ENCODE measurements at places on chromosomes 6 and 20.

- DNase-seq = no peak
These were observed 108.0 kb downstream of the SNX5 start for GRCh38 chr20:17860301-17861197.

GRCh38 chr6:28402197-28402596 is 2.6 kb upstream of the ZSCAN12 start:
- peak; percentile 11 for DNase-seq

- DNase-seq = no peak
These were observed at the start of gene ETV7 for GRCh38 chr6:36387440-36388303. Gene ETV7, minus strand, starts transcription at chr6:36387669. Its CDS starts 128 bp downstream, at chr6:36387541.

GRCh38 chr20:13670160-13670559 is 31.4 kb upstream of the TASP1 start:
- DNase-seq = peak; percentile 86

DNA sequence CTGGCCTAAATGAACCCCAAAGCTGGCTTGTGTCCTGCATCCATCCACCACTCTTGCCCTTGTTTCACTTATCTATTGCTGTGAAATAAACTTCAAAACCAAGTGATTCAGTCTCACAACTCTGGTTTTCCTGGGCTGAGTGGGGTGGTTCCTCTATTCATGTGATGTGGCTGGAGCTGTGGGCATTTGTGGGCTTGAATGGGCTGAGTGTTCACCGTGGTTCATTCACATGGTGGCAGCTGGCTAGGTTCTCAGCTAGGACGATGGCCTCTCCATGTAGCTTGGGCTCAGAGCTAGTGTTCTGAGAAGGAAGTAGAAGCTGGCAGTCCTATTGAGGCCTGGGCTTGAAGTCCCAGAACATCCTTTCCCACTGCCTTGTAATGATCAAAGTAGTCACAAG is 30.4 kb downstream of the FKBP1A start:
- peak; percentile 28 for DNase-seq

GRCh38 chr6:95882371-95882770 is 133.4 kb upstream of the FUT9 start:
- DNase-seq = no peak

DNA sequence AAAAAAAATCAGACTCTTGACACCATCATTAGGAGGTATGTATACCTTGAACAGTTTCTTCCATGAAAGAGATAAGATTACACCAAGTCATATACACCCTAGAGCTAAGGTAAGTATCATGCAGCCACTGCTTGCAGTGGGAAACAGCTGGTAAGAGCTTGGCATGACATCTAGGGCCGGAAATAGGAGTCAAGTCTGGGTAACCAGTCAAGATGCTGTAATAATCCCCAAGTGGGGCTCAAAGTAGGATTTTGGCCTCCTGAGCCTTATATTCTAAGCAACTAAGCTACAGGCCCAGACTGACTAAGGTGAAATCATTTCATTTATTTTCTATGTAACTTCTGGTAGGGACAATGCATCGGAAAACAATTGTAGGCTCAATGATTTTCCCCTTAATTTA is 23.9 kb downstream of the TRERF1 start:
- no peak for DNase-seq

DNA sequence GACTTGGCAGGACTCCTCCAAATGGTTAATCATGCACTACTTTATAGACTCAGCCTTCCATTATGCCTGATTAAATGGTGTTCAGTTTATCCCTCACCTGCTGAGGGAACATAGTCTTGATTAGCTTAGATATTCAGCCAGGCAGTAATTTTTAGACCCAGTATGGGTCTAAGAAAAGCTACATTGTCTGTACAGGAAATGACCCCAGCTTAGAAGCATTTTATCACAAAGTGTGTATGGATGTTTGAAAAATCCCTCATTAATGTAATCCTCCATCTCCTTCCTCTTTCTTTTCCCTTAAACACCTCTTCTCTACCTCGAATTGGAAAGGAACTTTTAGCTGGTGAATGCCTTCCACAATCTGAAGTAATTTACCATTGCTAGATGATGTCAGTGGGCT is 252.2 kb upstream of the BMP2 start:
- no peak for DNase-seq

DNA sequence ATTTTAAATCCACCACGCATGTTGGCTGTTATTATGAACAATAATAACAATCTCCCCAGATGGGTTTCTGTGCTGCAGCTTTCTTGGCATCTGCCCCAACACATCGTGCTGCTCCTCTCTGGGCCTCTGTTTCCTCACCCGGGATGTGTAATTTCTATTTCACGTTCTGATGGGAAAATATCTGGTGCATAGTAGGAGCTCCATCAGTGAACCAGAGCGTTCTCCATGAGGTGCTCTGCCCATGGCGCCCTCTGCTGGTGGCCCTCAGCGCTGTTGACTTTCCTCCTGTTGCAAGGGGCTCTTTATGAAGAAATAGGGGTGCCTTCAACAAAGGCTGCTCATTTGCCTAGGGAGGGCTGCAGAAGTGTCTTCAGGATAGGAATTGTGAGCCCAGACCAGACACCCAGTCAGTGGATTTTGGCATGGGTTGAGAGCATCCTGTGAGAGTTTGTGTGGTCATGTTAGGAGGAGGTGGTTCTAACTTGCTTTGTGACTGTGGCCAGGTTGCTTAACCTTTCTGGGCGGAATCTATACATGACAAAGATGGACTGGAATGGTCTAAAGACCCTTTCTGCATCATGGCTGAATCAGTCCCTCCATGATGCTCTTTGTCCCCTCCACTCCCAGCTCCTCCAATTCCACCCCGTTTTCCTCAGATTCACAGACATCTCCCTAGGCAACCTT is 8.1 kb downstream of the SCRT2 start:
- peak; percentile 18 for DNase-seq

GRCh38 chr6:164344801-164345291 is 930.3 kb downstream of the QKI start:
- DNase-seq = no peak

GRCh38 chr20:62549499-62550086 is 73.8 kb upstream of the GATA5 start:
- DNase-seq = no peak

DNA sequence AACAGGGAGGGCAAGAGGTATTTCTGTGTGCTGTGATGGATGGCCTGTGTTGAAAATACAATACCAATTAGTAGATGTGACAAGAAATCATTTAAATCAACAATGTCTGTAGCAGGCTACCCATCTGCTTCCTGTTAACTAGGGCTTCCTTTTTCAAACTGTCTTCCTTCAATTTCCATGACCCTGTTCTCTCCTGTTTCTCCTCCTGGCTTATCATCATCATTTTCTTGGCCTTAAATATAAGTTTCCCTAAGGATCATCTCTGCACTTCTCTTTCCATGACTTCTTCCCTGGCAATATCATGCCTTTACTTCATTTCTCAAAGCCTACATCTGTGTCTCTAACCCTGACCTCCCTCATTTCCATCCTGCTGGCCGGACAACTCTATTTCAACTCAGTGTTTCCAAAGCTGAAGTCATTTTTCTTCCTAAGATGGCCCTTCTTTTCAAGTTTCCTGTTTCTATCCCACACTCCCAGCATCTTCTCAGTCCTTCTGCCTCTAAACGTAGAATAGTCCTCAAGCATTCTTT is 18.2 kb downstream of the ZC2HC1B start:
- no peak for DNase-seq

- DNase-seq = no peak
These were observed 34.7 kb downstream of the KIF25 start for GRCh38 chr6:168032005-168032760.

DNA sequence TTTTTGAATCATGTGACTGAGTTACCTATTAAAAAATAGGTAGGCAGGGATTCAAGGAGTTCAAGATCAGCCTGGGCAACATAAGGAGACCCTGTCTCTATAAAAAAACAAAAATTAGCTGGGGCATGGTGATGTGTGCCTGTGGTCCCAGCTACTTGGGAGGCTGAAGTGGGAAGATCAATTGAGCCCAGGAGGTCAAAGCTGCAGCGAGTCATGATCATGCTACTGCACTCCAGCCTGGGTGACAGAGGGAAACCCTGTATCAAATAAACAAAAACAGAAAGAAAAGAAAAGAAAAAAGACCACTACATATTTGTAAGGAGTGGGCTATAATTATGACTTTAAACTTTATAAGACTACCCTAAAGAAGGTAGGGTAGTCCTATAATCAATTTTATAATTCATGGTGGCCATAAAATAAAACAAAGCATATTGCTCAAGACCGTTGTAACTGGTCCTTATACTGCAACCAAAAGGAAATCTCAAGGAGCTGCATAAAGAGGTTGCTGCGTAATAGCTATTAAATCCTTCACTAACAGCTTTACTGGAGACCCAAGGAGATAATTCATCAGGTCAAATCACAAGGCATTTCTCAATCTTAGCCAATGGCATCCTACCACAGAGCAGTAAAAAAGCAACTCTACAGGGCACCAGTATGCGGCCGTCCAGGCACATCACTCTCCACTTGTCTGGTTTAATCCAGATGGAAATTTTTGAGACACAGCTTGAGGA is 13.5 kb downstream of the PIGU start:
- no peak for DNase-seq

GRCh38 chr20:60108397-60108796 is 150.2 kb downstream of the CDH26 start:
- no peak for DNase-seq

DNA sequence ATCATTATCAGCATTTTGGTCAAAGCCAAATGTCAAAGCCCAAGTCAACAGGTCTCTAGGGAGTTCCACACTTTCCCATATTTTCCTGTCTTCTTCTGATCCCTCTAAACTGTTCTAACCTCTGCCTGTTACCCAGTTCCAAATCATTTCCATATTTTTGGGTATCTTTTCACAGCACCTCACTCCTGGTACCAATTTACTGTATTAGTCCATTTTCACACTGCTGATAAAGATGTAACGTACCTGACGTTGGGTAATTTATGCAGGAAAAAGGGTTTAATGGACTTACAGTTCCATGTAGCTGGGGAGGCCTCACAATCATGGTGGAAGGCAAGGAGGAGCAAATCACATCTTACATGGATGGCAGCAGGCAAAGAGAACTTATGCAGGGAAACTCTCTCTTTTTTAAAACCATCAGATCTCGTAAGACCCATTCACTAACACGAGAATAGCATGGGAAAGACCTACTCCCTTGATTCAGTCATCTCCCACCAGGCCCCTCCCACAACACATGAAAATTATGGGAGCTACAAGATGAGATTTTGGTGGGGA is 143.4 kb downstream of the PTPRK start:
- DNase-seq = no peak

DNA sequence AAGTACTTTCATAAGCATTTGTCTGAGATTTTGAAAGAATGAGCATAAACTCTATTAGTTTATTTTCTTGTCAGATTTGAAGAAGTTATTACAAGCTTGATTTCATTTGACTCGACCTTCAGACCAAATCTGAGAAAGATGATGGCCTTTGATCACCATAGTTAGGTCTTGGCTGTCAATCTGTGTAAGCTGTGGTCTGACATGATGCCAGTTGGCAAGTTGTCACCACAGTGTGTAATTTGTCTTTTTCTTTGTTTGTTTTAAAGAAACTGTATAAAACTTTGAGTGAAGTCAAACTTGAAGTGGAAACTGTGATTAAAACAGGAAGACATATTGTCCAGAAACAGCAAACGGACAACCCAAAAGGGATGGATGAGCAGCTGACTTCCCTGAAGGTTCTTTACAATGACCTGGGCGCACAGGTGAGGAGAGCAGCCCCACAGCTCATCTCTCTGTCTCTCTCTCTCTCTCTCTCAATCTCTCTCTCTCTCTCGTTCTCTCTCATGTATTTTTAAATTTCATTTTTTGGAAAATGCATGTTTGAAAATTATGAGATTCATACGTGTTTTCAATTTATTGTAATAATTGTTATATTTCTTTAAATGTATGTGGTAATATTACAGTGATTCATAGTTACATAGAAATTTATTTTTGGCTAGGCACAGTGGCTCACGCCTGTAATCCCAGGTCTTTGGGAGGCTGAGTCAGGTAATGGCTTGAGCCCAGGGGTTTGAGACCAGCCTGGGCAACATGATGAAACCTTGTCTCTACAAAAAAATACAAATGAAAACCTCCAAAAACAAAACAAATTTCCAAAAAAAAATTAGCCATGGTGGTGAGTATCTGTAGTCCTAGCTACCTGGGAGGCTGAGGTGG is 208.1 kb downstream of the UTRN start:
- no peak for DNase-seq

GRCh38 chr6:64737418-64737817 is 969.6 kb downstream of the EYS start:
- no peak for DNase-seq

DNA sequence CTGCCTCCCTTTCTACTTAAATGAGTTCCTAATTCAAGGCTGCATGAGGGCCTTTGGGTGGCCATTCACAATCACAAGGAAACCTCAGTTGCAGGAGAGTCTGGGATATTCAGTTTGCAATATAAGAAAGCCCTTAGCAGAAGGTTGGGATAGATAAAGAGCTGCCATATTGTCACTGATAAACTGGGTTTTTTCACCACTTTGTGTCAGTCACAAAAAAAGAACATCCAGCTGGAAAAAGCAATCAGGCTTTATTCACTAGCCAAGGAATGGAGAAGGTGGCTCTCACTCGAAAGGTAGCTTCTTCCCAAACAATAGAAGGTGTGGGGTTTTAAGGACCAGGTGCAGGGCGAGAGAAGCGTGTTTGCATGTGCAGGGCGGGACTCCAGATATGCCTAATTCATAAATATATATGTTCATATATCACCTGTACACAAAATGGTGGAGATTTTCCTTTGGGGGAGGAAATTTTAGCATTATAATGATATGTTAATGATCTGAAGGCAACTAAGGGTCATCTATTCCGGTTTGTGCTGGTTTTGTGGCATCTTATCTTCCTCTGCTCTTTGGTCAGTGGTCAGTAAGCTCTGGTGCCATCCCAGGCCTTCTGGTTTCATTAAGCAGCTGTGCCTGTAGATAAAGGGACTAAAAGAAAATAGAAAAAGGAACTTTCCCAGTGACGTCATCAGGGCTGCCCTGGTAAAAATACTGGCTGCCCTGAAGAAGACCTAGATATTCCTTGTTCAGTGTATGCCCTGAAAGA is 97.1 kb upstream of the IYD start:
- no peak for DNase-seq

DNA sequence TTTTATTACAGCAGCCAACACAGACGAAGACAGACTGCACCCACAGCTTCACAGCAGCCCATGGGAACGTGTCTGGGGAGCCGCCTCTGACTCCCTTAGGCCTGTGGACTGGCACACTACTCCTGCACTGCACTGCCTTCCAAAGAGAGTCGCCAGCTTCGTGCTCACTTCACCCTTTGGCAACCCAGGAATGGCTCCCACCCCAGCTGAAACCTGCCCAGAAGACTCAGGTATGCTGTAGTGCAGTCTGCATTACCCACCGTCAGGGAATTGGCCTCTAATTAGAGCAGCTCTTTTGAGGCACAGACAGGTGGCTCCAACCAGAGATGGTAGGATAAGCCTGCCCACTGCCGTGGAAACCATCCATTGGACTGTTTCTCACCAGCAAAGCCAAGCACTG is 39.9 kb upstream of the FRMD1 start:
- no peak for DNase-seq

GRCh38 chr20:54250691-54251090 is 42.8 kb downstream of the PFDN4 start:
- DNase-seq = no peak

- DNase-seq = no peak
These were observed 54.7 kb downstream of the PHF20 start for GRCh38 chr20:35826397-35826998.

GRCh38 chr20:1810926-1811620 is 84.1 kb upstream of the SIRPA start:
- no peak for DNase-seq
